ENCODE measurements at places on chromosomes 12 and 14. TPM values are rescaled to one million over a fixed set of nuclear protein-coding genes. Genes with fewer than 3 reads are reported as not detected.

SDR9C7 gene
- not detected for total RNA-seq

GRCh38 chr14:95545515-95546168, 10.8 kb downstream of the GLRX5 start:
- H3K4me1 ChIP-seq, result peaks cover 35% of the 10 kb centered on the region
- H3K4me3 ChIP-seq, result no peak overlapping the region
- DNase-seq, result no peak
- no peaks in the 10 kb centered on the region for H3K36me3 ChIP-seq
- no peaks in the 10 kb centered on the region for H3K27me3 ChIP-seq

- H3K4me3 ChIP-seq, result no peak overlapping the region
- H3K36me3 ChIP-seq, result peaks cover 4% of the 10 kb centered on the region
- DNase-seq, result no peak
- no peaks in the 10 kb centered on the region for H3K27me3 ChIP-seq
These were observed 11.4 kb upstream of the SRP54 start for GRCh38 chr14:34971381-34971780.

DNA sequence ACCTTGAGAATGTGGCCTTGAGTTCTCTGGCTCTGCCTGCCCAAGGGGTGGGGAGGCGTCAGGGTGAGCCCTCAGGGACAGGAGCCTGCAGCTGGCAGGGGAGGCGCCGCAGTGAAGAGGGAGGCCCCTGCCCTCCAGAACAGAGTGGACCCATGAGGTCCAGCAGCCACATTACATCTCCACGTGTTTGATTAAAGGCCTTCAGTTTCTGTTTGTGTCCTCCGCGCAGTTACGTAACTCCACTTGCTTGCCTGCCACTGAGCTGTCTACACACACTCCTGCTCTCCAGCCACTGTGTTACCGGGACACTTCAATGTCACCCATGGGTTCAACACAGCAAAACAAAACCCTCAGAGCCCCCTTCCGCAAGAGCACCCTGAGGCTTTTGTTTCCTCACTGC, 70.4 kb downstream of the CHGA start:
- H3K36me3 ChIP-seq, result no peaks in the 10 kb centered on the region
- H3K4me1 ChIP-seq, result no peaks in the 10 kb centered on the region
- H3K4me3 ChIP-seq, result no peak overlapping the region
- no peak overlapping the region for H3K27ac ChIP-seq
- H3K27me3 ChIP-seq, result no peaks in the 10 kb centered on the region
- no peak for DNase-seq
